ENCODE measurements at places on chromosomes 2 and 18.

DNA sequence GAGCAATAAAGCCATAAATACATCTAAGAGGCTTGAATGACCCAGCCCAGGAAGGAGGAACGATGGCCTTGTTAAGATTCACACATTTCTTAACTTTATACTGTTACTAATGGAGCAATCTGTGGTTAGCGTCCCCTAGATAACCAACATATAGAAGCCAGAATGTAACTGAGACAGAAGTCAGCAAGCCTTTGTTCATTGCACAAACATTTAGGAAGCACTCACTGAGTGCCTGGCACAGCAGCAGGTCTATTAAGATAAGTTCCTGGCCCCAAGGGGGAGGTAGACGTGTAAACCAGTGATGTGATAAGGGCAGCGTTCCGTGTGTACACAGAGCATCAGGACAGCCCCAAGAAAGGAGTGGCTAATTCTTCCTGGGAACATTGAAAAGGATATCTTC is 63.6 kb upstream of the ATL2 start:
- no peak for DNase-seq

GRCh38 chr2:203418271-203418670 is 90.1 kb downstream of the ABI2 start:
- no peak for DNase-seq

DNA sequence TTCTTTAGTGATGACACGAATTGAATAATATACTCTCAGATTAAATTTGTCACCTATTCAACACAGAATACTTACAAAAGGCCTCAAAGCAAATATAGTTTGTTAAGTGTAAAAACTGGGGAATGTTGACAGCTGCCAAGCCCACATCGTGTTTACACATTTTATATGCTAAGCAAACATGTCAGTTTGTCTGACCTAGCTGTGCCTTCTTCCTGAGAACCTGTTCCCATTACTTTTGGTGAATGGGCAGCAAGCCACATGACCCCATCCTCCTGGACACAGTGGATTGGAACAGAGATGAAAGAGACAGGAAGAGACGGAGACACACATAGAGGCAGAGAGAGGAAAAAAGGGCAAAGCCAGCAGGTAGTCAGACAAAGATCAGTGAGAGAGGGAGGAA is 22.9 kb upstream of the CUL3 start:
- no peak for DNase-seq

- no peak for DNase-seq
Observed at GRCh38 chr2:109256111-109256510, 127.1 kb downstream of the SH3RF3 start.

DNA sequence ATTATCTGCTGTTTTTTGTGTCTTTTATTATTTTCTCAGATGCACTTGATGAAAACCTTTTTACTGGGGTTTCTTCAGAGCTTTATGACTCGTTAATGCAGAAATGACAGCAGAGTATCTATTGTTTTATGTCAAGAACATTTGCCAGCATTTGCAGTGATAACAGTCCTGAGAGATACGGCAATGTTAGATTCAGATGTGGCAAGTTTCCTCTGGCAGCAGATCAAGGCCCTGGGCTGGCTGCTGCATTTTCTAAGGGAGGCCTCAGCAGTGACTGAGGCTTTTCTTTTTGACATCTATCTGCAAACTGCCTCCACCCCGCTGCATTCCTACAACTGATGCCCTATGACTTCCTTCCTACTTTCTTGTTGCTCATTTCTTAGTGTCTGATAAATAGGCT is 40.2 kb downstream of the EFEMP1 start:
- no peak for DNase-seq
